HS-5 (cell line): ENCODE measurements at places on chromosomes 4 and X.

GRCh38 chr4:148405161-148405893 lies 36.9 kb downstream of the NR3C2 start:
- no peak for DNase-seq

- no peak for DNase-seq
These were observed 195.9 kb downstream of the CHM start for GRCh38 chrX:85851418-85851817.

GRCh38 chr4:182233310-182234090 lies 9.7 kb upstream of the TENM3 start:
- no peak for DNase-seq

- DNase-seq = no peak
These were observed 654 bp downstream of the ATOH1 start for GRCh38 chr4:93828995-93829819.

DNA sequence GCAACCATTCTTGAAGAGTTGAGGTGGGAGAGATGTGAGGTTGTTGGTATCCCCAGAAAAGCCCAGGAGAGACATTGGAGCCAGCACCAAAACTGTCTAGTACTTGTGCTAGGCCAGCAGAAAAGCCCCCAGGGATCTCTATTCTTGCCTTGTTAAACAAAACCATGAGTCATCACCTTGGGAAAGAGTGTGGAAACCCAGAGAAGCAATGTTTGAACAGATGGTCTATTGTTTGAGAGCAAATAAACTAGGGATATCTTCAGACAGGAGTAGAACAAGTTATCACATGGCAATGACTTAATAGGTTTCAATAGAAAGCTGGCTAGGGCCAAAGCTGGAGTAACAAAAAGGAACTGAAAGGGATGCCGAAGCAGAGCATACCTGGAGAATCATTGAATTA lies 195.7 kb upstream of the CASK start:
- DNase-seq = peak; percentile 46

DNA sequence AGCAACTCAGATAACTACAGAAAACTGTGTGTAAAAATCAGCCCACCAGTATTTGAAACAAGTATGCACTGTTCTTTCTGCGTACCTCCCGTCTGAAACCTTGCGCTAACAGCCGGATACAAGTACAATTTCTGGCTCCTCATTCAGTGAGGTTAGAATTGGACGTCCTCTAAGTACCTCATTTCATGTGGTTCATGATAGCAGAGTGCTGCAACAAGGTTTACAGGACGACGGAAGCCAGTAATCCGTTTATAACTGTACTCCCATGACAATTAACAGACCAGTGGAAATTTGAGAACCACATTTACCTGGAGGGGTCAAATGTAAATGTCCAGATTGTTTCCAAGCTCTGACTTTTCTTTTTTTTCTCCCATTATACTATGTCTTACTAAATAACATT lies 52.9 kb upstream of the TENM3 start:
- DNase-seq = no peak

GRCh38 chr4:141376769-141377168 lies 156.1 kb downstream of the ZNF330 start:
- DNase-seq = no peak

GRCh38 chr4:123023647-123024046 lies 101.2 kb upstream of the NUDT6 start:
- no peak for DNase-seq

GRCh38 chr4:165700855-165701254 lies 172.2 kb upstream of the TLL1 start:
- no peak for DNase-seq

DNA sequence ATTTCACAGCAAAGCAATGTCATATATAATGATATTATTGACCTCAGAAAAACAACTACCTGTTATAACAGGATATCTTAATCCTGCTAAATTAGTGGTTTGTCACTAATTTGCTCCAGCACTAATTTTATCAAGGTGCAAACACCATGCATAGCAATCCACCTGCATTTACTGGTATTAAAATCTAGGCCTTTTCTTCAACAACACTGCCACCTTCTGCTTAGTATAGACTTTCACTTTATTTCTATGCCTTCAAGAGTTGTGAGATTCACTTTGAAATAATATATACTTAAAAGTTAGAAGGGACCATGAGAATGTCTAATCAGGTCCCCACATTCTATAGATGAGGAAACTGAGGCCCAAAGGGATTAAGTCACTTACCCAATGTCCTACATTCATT lies 82.1 kb upstream of the IQCM start:
- no peak for DNase-seq

GRCh38 chr4:10403633-10404445 lies 53.4 kb downstream of the ZNF518B start:
- peak; percentile 10 for DNase-seq

DNA sequence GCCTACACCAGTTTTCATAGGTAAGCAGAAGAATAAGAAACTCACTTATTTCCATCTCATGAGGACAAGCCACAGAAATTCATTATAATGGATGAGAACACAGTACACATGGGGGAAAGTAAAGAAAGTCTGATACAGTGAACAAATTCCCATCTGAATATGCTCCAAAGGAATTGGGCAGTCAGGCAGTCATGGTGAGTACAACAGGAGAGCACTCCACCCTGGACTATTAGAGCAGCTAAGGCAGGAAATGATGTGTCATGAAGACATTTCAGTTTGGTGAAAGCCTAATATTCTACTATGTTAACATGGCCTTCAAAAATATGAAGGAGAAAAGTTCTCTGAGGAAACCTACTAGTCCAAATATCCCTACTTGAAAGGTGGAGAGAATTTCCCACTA lies 92.0 kb upstream of the PRDX4 start:
- peak; percentile 10 for DNase-seq

DNA sequence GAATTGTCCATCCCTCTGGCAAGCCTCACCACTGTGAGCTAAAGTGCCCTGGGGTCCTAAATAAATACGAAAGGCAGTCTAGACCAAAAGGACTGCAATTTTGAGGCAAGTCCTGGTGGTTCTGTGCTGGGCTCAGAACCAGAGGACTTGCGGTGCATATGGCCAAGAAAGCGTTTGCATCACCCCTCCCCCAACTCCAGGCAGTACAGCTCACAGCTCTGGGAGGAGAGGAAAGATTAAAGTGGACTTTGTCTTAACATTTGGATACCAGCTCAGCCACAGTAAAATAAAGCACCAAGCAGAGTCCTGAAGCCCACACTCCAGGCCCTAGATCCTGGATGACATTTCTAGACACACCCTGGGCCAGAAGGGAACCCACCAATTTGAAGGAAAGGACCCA lies 24.9 kb downstream of the RNF128 start:
- DNase-seq = no peak

DNA sequence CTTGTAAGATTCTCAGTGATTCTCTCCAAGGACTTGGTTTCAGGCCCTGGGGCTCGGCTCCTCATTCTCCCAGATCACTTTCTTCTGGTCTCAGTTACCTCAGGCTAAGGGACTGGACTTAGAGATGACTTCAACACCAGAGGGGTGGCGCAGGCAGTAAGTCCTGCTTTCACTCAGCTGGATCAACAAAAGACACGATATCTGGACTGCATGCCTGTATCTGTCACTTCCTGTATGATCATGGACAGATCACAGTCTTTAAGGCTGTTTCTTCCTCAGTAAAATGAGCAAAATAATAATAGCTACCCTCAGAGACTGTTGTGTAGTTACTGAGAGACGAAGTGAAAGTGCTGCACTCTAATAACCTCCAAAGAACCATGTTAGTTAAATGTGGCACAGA lies 19.5 kb upstream of the CXCR3 start:
- no peak for DNase-seq

DNA sequence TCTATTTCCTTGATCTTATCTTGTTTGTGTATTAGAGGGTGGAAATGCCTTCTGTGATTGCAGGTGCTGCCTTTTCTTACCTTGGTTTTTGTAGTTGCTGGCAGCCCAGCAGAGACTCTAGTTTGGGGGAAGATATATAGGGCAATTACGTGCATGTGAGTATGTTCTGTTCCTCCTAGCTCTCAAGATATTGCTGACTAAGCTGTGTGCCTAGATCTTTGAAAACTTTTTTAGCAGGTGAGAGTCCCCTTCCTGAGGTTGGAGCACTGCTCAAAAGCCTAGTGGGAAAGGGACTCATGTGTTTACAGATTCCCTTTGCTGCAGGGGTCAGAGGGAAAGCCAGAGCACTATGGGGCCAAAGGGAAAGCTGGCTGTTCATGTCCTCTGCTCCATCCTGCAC lies 136.1 kb downstream of the VSIG4 start:
- DNase-seq = no peak

- no peak for DNase-seq
These were observed 232.6 kb upstream of the BOD1L1 start for GRCh38 chr4:13860126-13860525.

- DNase-seq = peak; percentile 76
These were observed 20.5 kb downstream of the PKD2 start for GRCh38 chr4:88027611-88028608.

DNA sequence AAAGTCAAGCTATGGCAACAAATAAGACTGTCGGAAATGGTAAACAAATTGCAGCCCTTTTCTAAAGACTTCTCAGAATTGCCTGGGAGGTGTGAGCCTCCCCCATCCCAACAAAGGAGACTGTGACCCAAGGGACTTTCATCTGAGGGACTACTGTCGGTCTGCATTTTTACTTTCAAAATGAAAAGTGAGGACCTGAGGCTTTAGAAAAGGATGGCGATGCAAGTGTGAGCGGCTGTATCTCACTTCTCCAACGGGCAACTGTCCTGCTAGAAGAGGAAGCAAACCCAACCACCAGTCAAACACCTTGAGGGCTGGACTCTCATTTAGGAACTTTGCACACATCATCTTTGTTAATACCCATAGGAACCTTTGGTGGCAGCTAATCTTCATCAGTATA lies 62.6 kb upstream of the CLNK start:
- no peak for DNase-seq

- DNase-seq = no peak
These were observed 89.1 kb downstream of the SLC16A2 start for GRCh38 chrX:74510401-74510800.

- DNase-seq = no peak
These were observed 1.1 kb upstream of the DKK2 start for GRCh38 chr4:107037199-107037584.

- no peak for DNase-seq
These were observed 461 bp upstream of the SLC9A6 start for GRCh38 chrX:135984791-135985156.

DNA sequence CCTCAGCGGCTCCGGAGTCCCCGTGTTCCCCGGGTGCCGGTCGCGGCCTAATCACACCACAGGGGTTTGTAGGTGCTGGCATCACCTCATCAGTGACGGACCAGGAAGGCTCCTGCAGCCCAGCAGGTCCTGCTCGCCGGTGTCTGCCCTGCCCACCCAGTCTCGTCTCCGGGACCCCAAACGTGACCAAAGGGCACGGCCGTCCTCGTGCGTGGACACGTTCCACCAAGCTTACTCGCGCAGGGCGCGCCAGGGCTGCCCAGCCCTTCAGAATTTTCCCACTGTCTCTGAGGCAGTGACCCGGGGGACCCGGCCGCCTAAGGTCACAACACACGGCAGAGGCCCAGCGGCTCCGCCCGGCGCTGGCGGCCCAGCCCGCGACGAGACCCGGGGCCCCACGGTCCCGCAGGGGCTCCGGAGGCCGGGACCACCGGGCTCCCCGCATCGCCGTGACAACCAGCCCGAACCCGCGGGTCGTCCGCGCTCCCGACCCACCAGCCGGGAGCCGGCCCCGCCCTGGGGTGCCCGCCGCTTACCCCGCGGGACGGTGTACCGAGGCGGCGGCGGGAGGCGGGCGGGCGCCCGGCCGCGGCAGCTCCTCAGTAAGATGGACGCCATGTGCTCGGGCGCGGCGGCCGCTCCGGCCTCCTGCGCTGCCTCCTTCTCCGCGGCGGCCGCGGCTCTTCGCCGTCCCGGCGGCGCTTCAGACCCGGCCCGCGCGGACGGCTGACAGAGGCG lies 454 bp downstream of the LETM1 start:
- no peak for DNase-seq

- DNase-seq = no peak
These were observed 4.0 kb downstream of the COL25A1 start for GRCh38 chr4:109298279-109299010.

- no peak for DNase-seq
These were observed 14.2 kb upstream of the PJA1 start for GRCh38 chrX:69179380-69179911.

DNA sequence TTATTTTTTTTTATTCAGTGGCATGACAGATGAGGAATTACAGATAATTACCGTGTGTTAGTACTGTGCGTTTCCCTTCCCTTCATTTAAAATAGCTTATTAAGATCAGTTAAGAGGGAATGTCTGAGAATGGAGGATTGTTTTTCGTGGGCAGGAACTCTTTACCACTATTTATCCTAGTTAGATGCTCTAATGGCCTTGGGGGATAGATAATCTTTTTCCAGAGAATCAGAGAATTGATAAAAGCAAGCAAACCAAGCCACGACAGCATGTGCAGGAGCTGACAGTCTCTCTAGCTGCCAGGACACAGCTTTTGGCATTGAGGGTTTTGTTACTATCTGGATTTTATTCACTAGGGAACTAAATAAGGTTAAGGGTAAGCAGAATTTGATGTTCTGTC lies 128.7 kb downstream of the DCLK2 start:
- DNase-seq = no peak

GRCh38 chrX:136910565-136911035 lies 30.1 kb upstream of the RBMX start:
- DNase-seq = no peak

DNA sequence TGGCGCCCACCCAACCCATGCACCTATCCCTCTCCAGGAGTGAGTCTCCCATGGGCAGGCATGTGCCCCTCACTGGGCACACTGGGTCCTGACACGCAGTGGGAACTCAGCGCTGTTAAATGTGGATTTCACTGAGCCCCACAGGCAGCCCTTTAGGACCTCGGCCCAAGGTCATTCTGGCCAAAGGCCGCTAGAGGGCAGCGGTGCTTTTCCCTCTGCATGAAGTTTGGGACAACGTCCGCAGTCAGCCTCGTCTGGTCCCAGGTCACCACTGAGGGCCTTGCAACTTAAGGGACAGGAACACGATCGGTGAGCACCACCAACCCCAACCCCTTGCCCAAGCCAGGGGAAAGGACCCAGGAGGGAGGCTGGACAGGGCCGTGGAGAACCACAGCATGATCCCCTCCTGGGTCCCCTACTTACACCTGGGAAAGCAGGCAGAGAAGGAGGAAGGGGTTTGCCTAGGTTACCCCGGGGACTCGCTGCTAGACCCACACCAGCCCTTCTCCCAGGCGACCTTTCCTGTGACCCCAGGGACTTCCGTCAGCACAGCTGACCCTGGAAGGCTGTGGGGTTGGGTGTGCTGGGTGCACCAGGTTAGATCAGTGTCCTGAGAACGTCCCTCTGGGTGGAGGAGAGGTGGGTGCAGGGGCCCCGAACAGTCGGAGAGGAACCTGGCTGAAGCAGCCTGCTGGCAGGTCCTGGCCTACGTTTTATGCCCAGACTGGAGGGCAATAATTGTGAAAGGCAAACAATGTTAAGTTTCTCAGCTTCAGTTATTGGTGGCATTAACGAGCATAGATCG lies 24.0 kb downstream of the CYTL1 start:
- peak; percentile 15 for DNase-seq

DNA sequence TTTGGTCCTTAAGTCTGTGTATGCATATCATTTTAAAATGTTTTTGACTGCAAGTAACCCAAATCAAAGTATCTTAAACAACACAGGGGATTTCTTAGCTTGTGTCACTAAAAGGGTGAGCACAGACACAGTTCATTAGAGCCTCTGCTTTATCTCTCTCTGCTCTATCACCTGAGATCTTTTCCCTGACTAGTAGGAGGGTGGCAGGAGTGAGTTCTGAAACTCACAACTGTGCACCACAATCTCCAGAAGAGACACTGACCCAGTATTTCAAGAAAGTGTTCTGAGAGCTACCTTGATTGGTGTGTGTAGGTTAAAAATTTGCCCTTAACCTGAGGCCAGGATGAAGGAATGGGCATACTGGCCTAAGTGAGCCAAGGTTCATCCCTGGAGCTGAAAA lies 24.8 kb downstream of the CCSER1 start:
- DNase-seq = no peak
